ENCODE measurements at places on chromosomes 11 and 22. TPM values are rescaled to one million over a fixed set of nuclear protein-coding genes. Genes with fewer than 3 reads are reported as not detected.

The TPST2 gene
- total RNA-seq = 42.9 TPM

The PHOX2A gene
- total RNA-seq = not detected

The ANO1 gene
- total RNA-seq = not detected

The PPP1R14B gene
- 376 TPM for total RNA-seq

The TESMIN gene
- 0.94 TPM for total RNA-seq

The HTR3A gene
- not detected for total RNA-seq

The FRMD8 gene
- total RNA-seq = 44.2 TPM

The MB gene
- 1.8 TPM for total RNA-seq

The JHY gene
- total RNA-seq = 2.7 TPM

The OR6A2 gene
- 0.13 TPM for total RNA-seq

The SCO2 gene
- total RNA-seq = 0.97 TPM

The RBM4B gene
- total RNA-seq = 18.1 TPM

The GRIA4 gene
- total RNA-seq = not detected

The MAP6 gene
- 0.11 TPM for total RNA-seq

The TMEM126A gene
- 65.1 TPM for total RNA-seq

The APOL6 gene
- 29.1 TPM for total RNA-seq

The WNT11 gene
- total RNA-seq = not detected

The TNNT3 gene
- 0.42 TPM for total RNA-seq

The ART1 gene
- not detected for total RNA-seq

The OR52B6 gene
- not detected for total RNA-seq

The GNG3 gene
- not detected for total RNA-seq

The SEPTIN5 gene
- 0.38 TPM for total RNA-seq

The ZNF74 gene
- 15.4 TPM for total RNA-seq

The PRG3 gene
- not detected for total RNA-seq
